ENCODE measurements at places on chromosomes 1 and 21.

DNA sequence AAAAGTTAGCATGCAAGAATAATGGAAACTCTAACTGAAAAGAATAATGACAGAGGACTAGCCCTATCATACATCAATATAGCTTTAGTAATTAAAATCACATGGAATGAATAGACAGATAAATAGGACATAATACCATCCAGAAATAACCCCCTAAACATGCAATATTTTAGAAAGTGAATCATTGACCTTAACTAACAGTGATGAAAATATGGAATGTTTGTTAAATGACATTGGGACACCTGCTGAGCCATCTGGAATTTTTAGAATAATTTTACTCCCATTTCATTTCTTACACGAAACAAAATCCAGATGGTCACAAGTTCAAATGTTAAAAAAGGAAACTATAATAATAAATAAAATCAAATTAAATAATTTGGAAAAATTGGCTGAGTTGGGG lies 53.1 kb upstream of the FMO3 start:
- no peak for DNase-seq

DNA sequence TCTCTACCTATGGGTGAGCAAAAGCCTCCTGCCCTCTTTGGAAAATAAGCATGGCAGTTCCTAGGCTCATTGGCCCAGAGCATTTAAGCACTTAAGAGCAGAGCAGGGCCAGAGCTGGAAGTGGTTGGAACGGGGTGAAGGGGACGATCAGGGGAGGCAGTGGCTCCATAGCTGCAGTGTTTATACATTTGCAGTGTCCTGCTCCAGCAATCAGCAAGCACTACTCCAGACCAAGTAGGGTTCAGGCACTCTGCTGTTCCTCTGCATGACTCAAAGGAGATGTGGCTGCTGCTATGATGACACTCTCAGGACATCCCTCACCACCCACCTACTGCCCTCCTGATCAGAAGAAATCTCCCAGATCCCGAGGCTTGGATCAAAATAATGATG lies 55.0 kb downstream of the TRABD2B start:
- DNase-seq = no peak

GRCh38 chr1:93025572-93025971 lies 53.5 kb upstream of the MTF2 start:
- DNase-seq = no peak

GRCh38 chr1:206690516-206690915 lies 5.8 kb downstream of the MAPKAPK2 start:
- DNase-seq = no peak

GRCh38 chr1:41626146-41626545 lies 141.7 kb upstream of the EDN2 start:
- no peak for DNase-seq

GRCh38 chr1:233565313-233565712 lies 48.6 kb upstream of the KCNK1 start:
- DNase-seq = no peak

- DNase-seq = no peak
Observed at GRCh38 chr1:67711855-67712212, 26.8 kb downstream of the GADD45A start.

GRCh38 chr1:6613361-6614018 lies at the start of gene PHF13:
TSS of gene PHF13 (plus strand) at chr1:6613731. CDS start at chr1:6614067, 336 bp downstream.
- peak; percentile 100 for DNase-seq

GRCh38 chr1:30697571-30698376 lies 25.6 kb downstream of the MATN1 start:
- no peak for DNase-seq

GRCh38 chr1:78561856-78562255 lies 58.4 kb upstream of the IFI44L start:
- no peak for DNase-seq

Data from activated naive CD4-positive, alpha-beta T cell treated with anti-CD3 and anti-CD28 coated beads, Interleukin-2, amount 50 U/mL, for 16 hours (primary cell).